ENCODE measurements at places on chromosomes 5 and 9. TPM values are rescaled to one million over a fixed set of nuclear protein-coding genes. Genes with fewer than 3 reads are reported as not detected.

Gene IFNA21
- not detected for total RNA-seq

Gene FGF10
- total RNA-seq, result 0.32 TPM

Gene KCNT1
- total RNA-seq, result 0.14 TPM

Gene IL5
- total RNA-seq, result not detected

DNA sequence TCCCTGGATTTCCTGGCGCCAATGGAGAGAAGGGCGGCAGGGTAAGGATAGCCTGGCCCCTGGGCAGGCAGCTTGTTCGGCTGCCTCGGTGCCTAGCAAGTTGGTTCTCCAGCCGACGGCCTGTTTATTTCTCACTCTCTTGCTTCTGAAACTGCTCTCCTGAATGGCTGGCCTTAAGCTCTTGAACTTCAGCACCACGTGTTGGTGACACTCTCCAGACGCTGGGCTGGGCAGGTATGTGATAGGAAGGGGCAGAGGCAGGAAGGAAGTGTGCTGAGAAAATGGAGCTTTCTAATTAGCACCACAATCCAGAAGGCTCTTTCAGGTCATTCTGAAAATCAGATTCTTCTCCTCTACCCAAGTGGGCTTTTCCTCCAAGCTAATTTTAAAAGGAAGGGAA is 91.4 kb upstream of the FCN2 start:
- H3K36me3 ChIP-seq, result no peaks in the 10 kb centered on the region
- no peak for DNase-seq
- no peak overlapping the region for H3K4me3 ChIP-seq
- H3K4me1 ChIP-seq, result peaks cover 18% of the 10 kb centered on the region
- H3K27me3 ChIP-seq, result no peaks in the 10 kb centered on the region

GRCh38 chr5:1405539-1406530 is 39.4 kb downstream of the SLC6A3 start:
- H3K36me3 ChIP-seq, result no peaks in the 10 kb centered on the region
- H3K27me3 ChIP-seq, result no peaks in the 10 kb centered on the region
- H3K4me1 ChIP-seq, result no peaks in the 10 kb centered on the region
- H3K4me3 ChIP-seq, result no peak overlapping the region

DNA sequence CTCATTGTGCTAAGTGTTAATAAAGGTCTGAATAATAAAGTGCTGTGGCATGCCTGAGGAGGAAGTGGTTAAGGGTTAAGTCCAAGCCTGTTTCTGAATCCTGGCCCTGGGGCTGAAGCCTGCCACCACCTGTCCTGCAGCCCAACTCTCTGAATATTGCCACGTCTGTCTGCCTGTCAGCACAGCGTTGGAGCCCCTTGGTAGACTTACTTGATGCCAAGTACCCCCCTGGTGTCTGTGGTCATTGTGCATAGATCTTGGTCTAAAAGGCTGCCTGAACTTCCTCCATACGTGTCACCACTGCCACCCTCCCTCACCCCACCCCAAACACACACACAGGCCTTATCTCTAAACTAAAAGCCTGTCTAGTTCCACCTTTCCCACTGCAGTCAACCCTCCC is 35.4 kb upstream of the SLC2A8 start:
- no peak overlapping the region for H3K27ac ChIP-seq
- DNase-seq, result no peak
- no peaks in the 10 kb centered on the region for H3K36me3 ChIP-seq
- H3K4me3 ChIP-seq, result no peak overlapping the region
- H3K4me1 ChIP-seq, result no peaks in the 10 kb centered on the region

DNA sequence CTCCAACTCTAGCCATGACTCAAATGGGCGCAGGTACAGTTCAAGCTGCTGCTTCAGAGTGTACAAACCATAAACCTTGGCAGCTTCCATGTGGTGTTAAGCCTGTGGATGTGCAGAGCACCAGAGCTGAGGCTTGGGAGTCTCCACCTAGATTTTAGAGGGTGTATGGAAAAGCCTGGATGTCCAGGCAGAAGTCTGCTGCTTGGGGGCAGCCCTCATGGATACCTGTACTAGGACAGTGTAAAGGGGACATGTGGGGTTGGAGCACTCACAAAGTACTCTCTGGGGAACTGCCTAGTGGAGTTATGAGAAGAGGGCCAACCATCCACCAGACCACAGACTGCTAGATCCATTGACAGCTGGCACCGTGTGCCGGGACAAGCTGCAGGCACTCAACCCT is 273.5 kb upstream of the ST8SIA4 start:
- no peak overlapping the region for H3K27ac ChIP-seq
- peaks cover 18% of the 10 kb centered on the region for H3K36me3 ChIP-seq
- DNase-seq, result no peak
- H3K4me1 ChIP-seq, result peaks cover 19% of the 10 kb centered on the region
- no peaks in the 10 kb centered on the region for H3K27me3 ChIP-seq
- no peak overlapping the region for H3K4me3 ChIP-seq

All from WTC11 (cell line).